Ammon's horn (tissue), 1 donor: ENCODE measurements at places on chromosomes 7 and 10.

DNA sequence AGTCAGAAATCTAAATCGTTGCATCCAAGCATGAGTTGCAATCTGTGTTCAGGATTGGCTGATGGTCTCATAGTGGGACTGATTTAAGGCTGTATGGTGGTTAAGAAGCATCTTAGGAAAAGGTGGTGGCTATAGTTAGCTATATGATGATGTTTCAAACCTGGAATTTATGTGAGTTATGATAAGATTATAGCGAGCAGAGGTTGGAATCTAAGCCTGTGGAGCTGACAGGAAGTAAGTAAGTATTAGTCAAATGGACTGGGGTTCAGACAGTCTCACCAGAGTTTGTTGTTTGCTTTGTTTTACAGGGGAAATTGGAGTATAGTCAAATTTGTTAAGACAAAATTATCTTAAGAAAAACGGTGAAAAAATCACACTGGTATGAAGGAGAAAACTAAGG is 56.7 kb downstream of the ANKRD7 start:
- no peak for DNase-seq

DNA sequence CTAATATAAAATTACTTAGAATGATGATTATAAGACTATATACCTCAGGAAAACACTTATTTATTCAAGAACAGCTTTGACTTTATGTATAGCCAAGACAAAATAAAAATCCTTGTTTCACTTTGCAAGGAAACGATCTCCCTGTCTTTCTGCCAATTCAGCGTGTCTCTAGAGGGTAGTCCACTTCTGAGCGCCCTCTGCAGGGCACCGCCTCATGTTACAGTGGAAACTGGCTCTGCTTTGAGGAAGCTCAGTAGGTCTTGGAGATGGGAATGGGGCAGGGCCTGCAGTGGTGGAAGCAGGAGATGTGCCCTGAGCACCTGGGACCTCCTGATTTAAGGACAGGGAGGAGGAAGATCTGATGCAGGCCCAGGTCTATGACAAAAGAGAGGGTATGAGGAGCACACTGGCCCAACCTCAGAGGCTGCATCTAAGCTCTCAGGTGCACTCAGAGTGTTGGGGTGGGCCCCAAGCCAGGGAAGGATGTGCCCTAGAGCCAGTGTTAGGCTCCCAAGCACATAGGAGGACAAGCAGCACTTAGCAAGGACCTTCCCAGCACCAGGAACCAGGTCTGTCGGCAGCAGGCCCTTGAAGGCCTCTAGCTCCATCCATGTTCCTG is 481.0 kb downstream of the TNS3 start:
- no peak for DNase-seq

GRCh38 chr10:112532189-112532588 is 85.2 kb downstream of the VTI1A start:
- DNase-seq = no peak

GRCh38 chr10:70564113-70564725 is 38.3 kb downstream of the PRF1 start:
- no peak for DNase-seq

DNA sequence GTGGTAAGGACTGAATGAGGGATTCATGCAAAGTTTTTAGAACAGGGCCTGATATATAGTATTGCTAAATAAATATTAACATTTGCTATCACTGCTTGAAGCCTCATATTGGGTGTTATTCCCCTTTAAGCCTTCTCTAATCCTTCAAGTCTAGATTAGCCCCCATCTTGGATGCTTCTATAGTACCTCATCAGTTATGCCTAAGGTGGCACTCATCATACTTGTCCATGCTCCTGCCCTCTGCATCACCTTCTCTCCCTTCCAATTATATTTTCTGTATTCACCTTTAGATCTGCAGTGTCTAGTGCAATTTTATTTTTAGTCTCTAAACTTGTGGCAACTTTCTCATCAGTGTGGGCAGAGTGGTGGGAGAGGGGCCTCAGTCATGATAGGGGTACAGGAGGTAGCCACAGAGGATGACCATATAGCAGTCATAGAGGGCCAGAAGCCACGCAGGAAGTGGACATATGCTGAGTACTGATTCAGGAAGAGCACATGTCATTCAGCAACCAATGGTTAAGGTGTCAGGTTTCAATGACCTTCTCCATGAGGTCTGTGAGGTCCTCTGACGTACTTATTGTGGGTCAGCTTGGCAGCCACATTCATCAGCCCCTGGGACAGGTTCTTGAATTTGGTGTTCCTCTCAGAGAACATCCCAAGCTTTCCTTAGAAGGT is 2.5 kb downstream of the ENTPD1 start:
- DNase-seq = no peak

DNA sequence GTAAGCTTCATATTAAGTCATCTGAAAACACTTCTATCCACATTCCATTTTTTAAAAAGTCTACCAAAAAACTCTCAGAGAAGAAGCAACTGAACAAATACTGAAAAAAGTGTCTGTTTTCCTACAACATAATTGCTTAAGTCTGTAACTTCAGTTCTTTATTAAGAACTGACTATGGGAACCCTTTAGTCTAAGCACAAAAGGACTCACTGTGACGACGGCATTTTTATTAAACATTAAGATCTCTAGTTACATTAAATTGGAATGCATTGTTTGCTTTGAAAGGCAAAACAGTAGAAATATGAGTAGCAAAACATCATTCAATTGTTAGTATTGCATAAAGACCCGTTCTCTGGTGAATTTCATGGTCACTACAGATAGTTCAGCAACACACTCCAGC is 5.8 kb upstream of the FAM3C start:
- no peak for DNase-seq

DNA sequence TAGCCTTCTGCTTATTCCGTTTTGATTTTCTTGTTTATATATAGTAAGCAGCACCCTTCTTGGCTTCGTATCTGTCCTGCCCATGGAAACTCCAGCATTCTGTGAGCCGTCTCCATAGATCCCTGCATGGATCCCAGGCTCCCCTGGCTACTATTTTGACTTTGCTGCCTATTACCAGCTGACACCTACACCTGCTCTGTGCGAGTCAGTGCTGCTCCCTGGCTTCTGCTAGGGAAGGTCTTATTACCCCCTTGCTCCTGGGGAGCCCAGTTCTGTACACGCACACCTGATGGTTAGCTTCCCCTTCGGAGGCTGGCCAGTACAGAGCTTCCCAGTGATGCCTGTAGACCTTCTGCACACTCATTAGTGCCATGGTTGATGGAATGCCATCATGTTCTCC is 35.4 kb downstream of the NACAD start:
- DNase-seq = no peak

DNA sequence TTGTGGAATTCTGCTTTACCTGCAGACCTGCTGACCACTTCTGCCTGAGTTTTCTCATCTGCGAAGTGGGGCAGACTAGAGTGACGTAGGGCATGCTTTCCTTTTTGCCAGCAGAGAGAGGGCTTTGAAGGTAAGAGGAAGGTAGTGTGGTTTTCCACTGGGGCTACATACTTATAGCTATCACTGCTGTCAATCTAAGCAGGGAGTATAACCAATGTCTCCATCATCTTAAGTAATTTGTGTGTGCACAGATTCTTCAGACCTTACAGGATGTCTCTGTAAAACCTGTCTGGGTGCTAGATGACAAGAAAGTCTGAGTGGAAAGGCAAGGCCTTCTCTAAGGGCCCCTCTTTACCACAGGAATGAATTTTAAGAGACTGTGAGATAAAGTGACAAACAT is 106.8 kb downstream of the RBM20 start:
- DNase-seq = no peak

GRCh38 chr10:65618126-65618525 is 1307.7 kb upstream of the LRRTM3 start:
- no peak for DNase-seq

- DNase-seq = no peak
These were observed 2.7 kb upstream of the PGAM2 start for GRCh38 chr7:44068054-44068453.
